Activated effector memory CD4-positive, alpha-beta T cell treated with Interleukin-2 at 50 U/mL for 16 hours (primary cell): ENCODE measurements at places on chromosomes 2 and 18.

GRCh38 chr2:207155516-207156444 is 10.0 kb downstream of the KLF7 start:
- no peak for DNase-seq

DNA sequence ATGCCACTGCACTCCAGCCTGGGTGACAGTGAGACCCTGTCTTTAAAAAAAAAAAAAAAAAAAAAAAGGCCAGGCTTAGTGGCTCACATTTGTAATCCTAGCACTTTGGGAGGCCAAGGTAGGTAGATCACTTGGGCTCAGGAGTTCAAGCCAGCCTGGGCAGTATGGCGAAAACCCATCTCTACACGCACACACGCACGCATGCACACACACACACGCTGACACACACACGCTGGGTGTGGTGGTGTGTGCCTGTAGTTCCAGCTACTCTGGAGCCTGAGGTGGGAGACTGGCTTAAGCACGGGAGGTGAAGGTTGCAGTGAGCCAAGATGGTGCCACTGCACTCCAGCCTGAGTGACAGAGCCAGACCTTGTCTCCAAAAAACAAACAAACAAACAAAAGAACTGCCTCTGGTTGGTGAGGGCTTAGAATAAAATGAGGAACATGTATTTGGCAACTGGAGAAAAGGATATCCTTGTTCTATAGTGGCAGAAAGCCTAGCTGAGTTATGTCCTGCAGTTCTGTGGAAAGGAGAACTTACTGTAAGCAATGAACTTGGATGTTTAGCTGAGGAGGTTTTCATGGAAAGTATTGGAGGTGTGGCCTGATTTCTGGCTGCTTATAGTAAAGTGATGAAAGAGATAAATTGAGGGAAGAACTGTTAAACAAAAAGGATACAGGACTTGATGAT is 34.0 kb downstream of the HAT1 start:
- no peak for DNase-seq

DNA sequence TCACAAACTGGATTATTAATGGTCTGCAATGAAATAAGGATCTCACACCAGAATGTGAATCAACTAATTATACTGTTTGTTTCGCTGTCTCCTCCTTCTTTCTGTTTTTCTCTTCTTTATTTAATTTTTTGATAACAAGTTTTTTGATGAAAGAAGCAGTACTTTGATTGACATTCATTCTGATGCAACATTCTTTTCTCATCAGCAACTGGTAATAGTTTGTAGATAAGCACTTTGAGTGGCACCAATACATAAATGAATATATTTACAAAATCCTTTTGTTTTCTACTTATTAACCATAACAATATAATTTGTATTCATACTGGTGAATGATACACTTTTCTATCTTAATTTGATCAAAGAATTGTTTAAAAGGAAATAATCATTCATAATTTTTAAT is 115.3 kb upstream of the FAM117B start:
- no peak for DNase-seq

DNA sequence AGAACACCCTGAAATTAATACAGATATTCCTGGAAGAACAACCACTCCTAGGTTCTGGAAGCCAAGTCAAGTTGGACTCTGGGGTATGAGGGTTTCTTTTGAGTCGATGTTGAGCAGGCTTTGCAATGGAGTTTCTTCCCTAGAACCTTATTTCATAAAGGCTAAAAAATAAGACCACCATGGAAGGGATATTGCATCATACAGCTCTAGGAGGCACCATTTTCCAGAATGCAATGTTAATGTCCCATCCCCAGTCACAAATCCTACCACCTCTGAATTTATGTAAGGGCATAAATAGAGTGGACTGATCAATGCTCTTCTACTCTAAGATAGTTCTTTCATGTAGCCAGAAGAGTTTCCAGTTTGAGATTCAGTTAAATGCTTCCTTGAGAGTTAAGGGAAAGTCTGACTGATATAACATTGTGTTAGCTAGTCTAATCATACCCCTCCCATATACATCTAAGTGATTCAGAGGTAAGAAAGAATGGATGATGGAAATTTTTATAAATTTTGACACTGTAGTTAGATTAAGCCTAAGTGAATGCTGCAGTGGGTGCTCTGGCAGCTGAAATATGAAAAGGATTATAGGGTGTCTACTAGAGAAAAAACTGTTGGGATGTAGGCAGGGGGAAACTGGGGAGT is 22.0 kb downstream of the ARHGAP15 start:
- DNase-seq = no peak

GRCh38 chr18:41126541-41127235 is 828.3 kb upstream of the PIK3C3 start:
- no peak for DNase-seq

DNA sequence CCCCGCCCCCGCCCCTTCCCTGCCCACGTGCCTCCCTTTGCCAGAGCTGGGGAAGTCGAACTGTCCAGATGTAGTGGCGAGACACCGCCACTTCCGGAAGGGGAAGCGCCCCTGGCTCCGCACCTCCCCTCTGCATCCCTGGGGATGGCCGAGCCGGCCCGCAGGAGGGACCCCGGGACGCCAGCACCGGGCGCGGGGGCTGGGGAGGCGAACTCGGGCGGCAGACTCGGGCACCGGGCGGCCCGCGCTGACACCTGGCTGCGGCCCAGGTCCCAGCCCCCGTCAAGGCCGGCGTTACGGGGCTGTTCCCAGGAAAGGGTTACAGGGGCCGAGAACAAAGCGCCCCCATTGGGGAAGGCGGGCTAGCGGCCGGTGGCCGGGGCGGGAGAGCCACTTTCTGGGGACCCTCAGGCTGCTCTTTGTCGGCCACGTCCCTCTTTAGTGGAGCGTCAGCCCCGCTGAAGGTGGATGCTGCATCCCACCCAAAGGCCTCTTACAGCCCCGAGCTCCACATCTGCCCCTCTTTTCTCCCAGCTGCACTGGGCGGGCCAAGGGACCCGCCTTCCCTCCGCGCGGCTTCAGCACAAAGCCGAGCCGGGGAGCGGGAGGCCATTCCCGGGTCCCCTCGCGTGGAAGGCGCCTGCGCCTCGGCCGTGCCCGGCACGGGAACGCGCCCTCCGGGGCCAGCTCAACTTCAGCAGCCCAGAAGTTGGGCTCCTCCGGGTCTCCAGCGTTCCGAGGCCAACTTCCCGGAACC is 1.3 kb downstream of the SDC1 start:
- no peak for DNase-seq

DNA sequence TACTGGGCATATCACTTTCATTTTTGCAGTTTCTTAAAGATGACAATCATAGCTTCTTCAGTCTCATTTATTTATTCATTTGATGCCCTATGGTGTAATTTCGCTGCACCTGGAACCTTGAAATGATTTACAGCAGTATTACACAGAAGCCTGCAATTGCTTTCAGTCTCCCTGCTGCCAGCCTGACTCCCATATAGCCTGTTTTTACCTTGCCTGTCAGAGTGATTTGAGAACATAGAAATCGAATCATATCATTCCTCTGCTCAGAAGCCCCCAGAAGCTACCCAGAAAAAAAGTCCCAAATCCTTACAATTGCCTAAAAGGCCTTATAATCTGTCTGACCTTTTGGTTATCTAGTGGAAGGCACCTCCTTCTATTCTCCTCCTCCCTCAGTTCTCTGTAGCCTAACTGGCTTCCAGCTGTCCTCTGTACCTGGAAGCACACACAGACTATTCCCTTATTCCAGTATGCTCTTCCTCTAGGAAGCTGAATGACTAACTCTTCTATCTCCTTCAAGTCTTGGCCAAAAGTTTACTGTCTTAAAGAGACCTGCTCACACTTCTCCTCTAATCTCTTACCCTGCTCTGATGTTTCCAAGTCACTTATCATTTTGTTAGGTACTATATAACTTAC is 12.6 kb downstream of the SCN3A start:
- no peak for DNase-seq

DNA sequence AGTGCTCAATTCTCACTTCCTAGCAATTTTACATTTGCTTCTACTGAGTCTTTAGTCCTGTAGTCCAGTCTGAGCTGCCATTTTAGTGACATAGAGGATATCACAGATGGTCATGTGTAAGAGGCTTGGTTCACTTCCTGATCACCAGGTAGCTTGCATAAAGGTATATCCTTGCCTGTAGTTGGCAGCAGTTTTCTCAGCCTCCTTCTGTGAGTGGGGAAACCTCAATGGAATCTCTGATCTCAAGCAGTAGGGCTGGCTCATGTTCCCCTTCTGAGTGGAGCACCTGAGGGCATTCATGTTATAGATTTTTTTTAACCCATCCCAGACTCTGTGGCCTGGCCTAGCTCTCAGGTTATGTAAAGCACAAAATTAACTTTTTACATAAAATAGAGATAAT is 278.4 kb downstream of the RDH14 start:
- no peak for DNase-seq

DNA sequence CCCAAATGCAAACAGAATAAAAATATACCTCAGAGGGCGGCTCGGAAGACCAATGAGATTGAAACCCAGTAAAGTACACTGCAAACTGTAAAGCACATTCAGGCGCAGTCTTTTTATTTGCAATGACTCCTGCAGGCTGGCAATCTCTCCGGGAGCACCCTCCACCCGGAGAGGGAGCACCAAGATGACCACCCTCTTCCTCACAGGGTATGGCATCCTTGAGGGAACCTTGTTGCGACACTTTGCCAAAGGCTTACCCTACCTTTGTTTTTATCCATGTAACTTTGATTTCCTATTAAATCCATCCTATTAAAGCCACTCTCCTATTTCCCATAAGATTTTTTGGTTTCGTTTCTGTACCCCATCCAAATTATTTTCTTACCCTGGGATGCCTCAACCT is 16.2 kb downstream of the CHST10 start:
- no peak for DNase-seq

DNA sequence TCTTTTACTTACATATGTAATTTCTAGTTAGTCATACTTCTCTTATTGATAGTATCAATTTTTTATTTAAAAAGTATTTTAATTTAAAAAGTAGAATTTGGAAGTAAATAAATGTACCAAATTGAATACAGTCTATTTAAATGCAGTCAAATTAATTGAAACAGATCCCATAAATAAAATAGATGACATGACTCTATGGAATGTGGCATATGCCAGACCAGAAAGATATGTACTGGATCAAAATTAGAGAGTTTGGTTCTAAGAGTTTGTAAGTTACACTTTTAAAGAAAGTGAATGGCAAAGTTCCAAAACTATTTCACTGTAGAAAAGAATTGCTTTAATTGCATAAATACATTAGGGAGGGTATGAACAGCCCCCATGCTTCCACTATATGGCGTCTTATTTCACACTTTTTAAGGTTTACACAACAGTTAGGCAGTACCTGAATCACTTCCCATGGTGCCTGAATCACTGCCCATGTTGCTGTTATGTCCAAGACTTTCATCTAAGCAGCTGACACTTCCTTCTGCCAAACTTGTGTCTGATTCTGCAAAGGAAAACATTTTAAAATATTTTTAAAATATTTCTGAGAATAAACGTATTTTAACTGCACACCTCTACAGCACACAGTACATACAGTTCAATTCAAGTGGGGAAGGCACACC is 25.2 kb downstream of the IFIH1 start:
- DNase-seq = no peak

- DNase-seq = no peak
Observed at GRCh38 chr2:137888845-137889244, 75.4 kb upstream of the HNMT start.

GRCh38 chr2:218658671-218659257 is 659 bp downstream of the ZNF142 start:
- peak; percentile 22 for DNase-seq

DNA sequence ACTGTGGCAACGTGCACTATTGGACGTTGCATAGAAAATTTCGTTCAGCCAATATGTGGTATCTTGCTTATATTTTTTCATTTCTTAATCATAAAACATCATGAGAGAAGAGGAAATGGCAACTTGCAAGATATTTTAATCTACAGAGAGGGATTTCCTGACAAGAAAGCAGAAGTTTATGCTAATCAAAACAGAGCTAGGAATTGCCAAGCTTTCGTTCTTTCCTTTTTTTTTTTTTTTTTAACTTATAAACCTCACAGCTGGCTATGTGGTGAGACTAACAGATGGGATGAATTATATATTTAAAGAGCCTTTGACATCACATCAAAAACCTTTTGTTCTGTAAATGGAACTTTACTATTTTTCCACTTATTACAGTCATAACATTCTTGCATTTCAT is 1136.9 kb upstream of the TMEFF2 start:
- DNase-seq = no peak

DNA sequence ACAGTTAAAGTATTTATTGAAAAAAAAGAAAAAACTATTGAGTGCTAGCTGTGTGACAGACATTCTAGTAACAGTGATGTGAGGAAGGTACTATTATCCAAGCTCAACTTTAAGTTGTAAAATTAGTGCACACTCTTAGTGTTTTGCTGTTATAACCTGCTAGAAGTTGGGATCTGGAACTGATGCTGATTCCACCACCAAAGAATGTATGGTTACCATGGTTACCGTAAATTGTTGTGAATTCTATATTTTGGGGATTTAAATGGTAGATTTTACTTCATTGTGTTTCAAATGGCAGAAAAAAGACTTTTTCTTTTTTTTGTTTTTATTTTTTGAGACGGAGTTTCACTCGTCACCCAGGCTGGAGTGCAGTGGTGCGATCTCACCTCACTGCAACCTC is 5.3 kb downstream of the AGFG1 start:
- DNase-seq = no peak

DNA sequence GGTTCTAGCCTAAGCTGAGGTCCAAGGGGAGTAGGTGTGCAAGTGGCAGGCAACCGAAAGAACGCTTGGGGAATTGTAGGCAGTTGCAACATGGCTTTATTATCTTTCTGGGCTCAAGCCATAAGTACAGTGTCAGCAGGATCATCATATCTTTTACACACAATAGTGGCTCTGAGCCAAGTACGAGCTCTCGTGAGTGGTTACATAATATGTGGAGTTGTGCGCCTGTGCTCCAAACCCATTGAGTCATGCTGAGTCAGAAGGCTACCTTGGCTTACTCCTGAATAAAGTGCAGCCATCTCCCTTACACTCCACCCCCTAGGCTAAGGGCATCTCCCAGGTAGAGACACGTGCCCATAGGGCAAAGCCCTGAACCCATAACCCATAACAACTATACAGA is 233.9 kb downstream of the SATB2 start:
- DNase-seq = no peak

GRCh38 chr2:144249035-144249637 is 270.8 kb downstream of the ZEB2 start:
- no peak for DNase-seq

GRCh38 chr2:71463342-71463654 is 9.9 kb downstream of the DYSF start:
- DNase-seq = no peak

- no peak for DNase-seq
Observed at GRCh38 chr2:157182834-157183396, 74.6 kb upstream of the GALNT5 start.

DNA sequence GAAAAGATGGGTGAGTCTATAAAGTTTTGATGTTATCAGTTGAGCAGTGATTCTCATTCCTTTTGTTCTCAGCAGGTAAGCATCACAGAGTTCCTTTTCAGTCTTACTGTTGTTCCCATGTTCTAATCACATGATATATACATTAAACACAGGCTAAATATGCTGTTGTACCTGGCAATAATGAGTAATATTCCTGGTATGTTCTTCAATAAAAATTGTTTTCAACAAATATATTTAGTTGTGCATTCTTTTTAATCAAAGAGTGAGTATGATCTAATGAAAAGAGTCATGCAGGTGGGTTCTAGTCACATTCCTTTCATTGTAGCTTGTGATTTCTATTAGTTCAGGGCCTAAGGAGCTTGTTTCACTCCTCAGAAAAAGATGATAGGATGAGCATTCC is 288.3 kb upstream of the NETO1 start:
- no peak for DNase-seq

- no peak for DNase-seq
Observed at GRCh38 chr2:151549191-151549590, 139.5 kb downstream of the RIF1 start.
